T-helper 1 cell (primary cell): ENCODE measurements at places on chromosomes 7 and 10.

GRCh38 chr7:22325671-22326070 lies 31.3 kb downstream of the RAPGEF5 start:
- DNase-seq = no peak

- DNase-seq = no peak
Observed at GRCh38 chr7:54964136-54964535, 54.7 kb upstream of the EGFR start.

DNA sequence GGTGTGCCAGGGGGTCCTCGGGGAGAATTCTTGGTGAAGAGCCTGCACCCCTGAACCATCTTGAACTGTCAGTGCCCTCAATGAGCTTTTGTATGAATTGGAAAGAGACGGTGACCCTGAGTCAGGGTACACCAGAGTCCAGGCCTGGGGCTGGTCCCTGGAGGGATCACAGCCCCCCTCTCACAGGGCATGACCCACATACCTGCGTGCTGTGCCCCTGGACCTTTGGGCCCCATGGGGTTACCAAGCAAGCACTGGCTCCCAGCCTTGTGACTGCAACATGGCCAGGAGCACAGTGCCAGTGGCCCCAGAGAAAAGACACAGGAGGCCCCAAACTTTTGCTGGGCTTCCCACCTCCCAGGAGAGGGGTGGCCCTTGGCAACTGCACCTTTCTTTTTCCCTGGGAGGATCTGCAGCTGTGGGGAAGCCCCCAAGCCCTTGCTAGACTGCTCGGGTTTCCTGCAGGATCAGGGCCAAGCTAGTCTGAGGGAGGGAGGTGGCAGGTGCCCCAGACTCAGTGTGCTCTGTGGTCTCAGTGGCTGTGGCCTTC lies 153.5 kb downstream of the ZNF248 start:
- no peak for DNase-seq

GRCh38 chr10:11532306-11532705 lies 79.1 kb downstream of the USP6NL start:
- DNase-seq = no peak

DNA sequence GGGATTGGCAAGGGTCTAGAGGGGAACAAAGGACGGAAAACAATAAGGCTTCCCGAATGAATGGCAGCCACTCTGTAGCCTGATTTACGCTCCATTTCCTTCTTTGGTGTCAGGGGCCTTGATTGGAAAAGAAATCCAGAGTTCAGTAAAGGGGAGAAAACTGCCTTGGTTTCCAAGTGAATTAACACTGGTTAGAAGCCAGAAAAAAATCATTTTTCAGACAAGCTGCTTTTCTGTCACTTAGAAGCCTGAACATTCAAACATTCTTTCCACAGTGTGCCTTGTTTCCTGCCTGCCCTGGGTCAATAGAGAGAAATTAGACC lies 283 bp upstream of the TRDMT1 start:
- no peak for DNase-seq

DNA sequence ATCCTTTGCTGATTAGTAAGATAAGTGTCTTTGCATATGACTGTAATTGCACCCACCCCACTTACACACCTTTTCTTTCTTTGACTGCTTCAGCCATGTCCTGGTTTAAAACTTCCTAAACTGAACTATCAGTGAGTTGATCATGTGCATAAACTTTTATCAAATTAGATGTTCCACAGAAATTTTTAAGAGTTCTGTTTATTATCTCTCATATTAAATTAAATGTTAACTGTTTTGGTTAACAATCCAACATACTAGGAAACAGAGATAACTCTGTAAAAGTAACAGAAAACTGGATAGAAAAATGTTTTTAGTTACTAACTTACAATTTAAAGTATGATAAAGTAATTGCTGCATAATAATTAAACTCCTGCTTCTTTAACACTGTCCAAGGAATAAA lies 959.6 kb upstream of the LRRN3 start:
- DNase-seq = no peak

DNA sequence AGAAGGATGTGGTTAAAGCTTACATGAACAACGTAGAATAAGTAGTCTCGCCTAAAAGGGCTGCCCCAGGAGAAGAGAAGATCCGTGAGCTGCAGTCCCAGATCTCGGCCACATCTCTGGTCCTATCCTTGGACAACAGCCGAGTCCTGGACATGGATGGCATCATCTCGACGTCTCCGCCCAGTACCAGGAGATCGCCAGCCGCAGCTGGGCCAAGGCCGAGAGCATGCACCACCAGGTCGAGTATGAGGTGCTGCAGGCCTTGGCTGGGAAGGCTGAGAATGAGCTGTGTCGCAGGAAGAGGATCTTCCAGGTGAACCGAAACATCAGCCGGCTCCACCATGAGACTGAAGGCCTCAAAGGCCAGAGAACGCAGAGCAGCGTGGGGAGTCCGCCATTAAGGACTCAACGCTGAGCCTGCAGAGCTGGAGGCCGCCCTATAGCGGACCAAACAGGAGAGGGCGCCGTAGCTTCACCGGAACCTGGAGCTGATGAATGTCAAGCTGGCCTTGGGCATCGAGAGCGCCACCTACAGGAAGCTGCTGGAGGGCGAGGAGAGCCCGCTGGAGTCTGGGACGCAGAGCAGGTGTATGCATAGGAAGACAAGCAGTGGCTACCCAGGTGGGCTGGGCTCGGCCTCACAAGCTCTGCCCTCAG lies 22.2 kb downstream of the LIPK start:
- no peak for DNase-seq

DNA sequence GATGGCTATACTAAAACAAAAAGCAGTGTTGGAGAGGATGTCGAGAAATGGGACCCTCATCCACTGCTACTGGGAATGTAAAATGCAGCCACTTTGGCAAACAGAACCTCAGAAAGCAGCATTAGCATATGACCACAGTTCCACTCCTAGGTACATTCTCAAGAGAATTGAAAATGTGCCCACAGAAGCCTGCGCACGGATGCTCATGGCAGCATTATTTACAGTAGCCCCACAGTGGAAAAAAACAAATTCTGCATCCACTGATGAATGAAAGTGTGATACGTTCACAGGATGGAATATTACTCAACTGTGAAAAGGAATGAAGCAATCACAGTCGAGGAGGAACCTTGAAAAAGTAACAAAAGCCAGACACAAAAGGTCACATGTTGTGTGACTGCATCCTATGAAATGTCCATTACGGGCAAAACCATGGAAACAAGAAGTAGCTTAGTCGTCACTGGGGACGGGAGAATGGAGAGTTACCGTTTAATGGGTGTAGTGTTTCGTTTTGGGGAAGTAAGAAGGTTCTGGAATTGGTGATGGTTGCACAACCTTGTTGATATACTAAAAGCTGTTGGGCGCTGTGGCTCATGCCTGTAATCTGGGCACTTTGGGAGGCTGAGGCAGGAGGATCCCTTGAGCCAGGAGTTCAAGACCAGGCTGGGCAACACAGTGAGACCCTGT lies 2.5 kb upstream of the UPK3B start:
- DNase-seq = no peak

DNA sequence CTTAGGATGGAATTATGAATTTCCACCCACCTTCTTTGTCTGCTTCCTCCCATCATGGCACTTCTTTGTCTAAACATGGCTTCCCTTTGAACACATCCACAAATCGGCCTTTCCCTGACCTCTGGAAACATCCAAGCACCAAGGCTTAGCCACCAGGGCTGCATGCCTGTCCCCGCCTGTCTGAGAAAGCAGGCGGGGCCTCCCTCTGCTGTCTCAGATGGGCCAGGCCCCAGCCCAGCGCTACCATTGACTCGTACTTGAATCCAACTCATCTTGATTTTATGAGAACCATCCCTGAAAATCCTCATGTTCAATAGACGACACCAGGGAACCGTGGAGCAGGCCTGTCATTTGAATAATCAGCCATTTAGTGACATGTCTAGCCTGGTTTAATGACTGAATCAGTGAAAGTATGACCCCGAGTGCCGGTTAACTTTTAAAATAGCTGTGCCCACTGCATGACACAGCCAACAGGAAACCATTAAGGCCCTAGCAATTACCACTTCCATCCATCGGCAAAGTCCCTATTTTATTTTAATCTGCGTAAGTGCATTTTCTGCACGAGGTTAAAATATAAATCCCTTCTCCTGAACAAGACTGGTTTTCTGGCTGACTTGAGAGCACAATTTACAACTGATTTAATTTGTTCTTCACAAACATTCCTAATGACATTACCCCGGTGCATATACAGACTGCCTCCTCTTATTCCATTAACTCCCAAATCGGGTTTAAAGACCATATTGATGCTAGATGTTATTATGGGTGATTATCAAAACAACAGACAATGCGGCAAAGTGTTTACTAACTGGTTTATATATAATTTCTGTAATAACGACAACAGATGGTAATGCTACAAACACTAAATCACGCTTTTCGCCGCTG lies 194.7 kb downstream of the BUB3 start:
- DNase-seq = no peak

- no peak for DNase-seq
Observed at GRCh38 chr7:7414791-7415603, 120.7 kb downstream of the COL28A1 start.

- DNase-seq = peak; percentile 29
Observed at GRCh38 chr7:92835261-92835850, 1.0 kb downstream of the CDK6 start.

- DNase-seq = no peak
Observed at GRCh38 chr10:26486304-26486703, 48.2 kb downstream of the APBB1IP start.

GRCh38 chr10:80878330-80878729 lies 340.6 kb downstream of the SH2D4B start:
- no peak for DNase-seq

- no peak for DNase-seq
Observed at GRCh38 chr10:48444266-48444665, 137.8 kb downstream of the MAPK8 start.

- DNase-seq = no peak
Observed at GRCh38 chr10:24418532-24418931, 209.6 kb downstream of the KIAA1217 start.

GRCh38 chr7:23105086-23105643 lies 420 bp upstream of the KLHL7 start:
- no peak for DNase-seq

GRCh38 chr10:76882245-76882644 lies 755.4 kb downstream of the KCNMA1 start:
- no peak for DNase-seq

DNA sequence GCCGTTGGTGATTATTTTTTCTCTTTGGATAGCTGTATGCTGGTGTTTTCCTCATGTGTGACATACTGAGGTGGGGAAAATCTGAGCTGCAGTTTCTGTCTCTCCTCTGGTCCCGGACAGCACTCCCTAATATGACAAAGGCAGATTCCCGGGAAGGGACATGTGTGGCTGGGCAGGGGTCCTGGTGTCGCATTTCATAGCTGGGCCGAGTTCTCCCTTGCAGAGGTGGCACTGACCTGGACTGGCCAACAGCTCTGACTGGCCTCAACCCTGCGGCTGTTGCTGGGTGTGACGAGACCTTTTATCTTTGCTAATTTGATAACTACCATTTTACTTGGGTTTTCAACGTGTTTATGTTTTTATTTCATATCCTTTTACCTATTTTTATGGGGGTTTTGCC lies 248.6 kb upstream of the TCERG1L start:
- no peak for DNase-seq

DNA sequence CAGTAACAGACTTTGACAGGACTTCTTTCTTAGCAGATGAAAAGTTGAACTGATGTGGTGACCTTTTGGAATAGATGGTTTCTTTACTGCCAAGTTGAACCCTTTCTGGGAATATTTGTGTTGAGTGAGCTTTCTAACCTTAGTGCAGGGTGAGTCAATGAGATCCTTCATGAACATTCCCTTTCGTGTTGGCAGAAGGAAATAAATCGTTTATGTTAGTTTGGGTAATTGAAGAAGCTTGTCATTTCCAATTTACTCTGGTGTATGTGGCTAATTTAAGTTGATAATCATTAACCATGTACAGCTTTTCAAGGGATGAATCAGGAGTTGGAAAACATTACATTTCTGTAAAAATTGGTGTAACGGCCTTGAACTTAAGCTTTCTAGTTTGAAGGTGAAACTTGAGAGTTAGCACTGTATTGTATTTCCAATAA lies 43.4 kb downstream of the PTTG1IP2 start:
- DNase-seq = no peak

- no peak for DNase-seq
Observed at GRCh38 chr10:63760708-63761047, 239.5 kb downstream of the REEP3 start.

DNA sequence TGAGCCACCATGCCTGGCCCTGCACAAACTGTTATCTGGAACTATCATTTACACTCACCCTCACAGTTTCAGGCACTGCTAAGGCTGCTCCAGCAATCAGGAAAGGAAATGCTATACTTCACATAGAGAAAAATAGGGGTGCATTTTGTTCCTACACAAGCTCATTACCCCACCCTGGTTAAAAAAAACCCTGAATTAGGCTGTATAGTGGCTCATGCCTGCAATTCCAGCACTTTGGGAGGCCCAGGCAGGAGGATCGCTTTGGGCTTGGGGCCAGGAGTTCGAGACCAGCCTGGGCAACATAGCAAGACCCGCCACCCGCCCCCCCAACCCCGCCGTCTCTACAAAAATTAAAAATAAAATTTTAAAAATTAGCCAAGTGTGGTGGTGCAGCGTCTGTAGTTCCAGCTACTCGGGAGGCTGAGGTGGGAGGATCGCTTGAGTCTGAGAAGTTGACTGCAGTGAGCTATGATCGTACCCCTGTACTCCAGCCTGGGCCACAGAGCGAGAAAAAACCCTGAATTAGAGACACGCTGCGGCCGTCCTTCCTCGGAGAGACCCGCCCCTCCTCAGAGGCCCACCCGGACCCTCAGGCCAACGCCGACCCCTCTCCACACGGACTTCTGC lies 539 bp downstream of the PTCD1 start:
- no peak for DNase-seq

DNA sequence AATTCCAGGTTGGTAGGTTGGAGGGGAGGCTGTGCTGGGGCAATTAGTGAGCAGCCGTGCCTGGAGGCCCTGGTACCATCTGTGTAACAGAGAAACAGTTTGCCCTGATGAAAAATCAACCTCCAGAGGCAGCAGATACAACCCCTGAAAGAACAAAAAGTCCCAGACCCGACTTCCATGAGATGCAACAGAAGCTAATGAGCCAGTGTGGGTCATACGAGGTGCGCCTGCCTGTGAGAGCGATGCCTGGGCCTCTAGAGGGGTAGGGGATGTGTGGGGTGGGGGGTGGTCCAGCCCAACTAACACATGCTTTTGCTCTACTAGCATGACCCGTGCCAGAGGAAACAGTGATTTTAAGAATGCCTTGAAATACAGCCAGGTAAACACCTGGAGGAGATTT lies 39.3 kb downstream of the CELF2 start:
- no peak for DNase-seq

GRCh38 chr7:2445898-2446555 lies 30.2 kb downstream of the GRIFIN start:
- DNase-seq = no peak

DNA sequence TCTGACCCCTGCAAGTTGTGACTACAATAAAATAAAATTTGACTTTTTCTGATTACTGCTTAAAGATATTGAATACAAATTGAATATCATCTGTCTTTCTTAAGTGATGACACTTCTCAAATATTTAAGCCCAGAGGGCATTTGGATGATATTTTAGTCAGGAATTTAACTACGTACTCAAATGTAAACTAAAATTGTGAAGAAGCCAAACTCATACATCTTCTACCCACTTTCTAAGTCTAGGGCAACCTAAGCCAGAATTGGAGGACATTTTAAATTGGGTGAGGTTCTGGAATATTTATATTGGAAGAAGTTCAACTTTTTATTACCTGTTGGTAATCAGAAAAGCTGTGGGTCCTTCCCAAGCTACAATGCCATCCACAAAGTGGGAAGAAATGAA lies 149.1 kb upstream of the WDR11 start:
- no peak for DNase-seq
